ENCODE measurements at places on chromosomes 3 and 15.

GRCh38 chr3:81741216-81741615 lies 20.2 kb downstream of the GBE1 start:
- no peak for DNase-seq

DNA sequence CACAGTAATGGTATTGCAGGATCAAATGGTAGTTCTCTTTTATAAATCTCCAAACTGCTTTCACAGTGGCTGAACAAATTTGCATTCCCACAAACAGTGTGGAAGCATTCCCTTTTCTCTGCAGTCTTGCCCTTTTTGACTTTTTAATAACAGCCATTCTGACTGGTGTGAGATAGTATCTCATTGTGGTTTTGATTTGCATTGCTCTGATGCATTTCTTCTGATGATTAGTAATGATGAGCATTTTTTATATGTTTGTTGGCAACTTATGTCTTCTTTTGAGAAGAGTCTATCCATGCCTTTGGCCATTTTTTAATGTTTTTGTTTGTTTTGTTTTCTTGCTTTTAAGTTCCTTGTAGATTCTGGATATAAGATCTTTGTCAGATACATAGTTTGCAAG lies 316.1 kb upstream of the TMCO5A start:
- no peak for DNase-seq

GRCh38 chr3:117149584-117149983 lies 440.0 kb downstream of the TUSC7 start:
- no peak for DNase-seq

DNA sequence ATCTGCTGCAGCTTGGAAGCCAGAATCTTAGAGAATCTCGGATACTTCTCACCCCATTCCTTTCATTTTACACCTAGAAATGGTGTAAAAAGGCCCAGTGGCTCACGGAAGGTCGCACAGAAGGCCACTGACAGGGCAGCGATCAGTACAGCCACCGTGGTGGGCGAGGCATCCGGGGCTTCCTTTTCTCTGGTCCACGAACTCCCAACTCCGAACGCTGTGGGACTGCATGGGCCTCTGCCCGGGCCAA lies 36.3 kb upstream of the POLG start:
- DNase-seq: no peak

- DNase-seq: peak; percentile 62
Observed at GRCh38 chr3:42991341-42992315, 12.5 kb downstream of the GASK1A start.

GRCh38 chr3:120634539-120634938 lies 38.4 kb downstream of the NDUFB4 start:
- DNase-seq: no peak

- DNase-seq: no peak
Observed at GRCh38 chr15:45581919-45582318, 5.3 kb upstream of the BLOC1S6 start.

- no peak for DNase-seq
Observed at GRCh38 chr15:40869686-40870085, 4.3 kb downstream of the RHOV start.

- DNase-seq: peak; percentile 64
Observed at GRCh38 chr15:43370975-43371974, at the start of the genes TUBGCP4 and ZSCAN29. TUBGCP4 (plus strand) TSS chr15:43371101; CDS start chr15:43371355, 254 bp downstream. ZSCAN29 (minus strand) TSS chr15:43371043; CDS start chr15:43369913, 1,130 bp downstream.

DNA sequence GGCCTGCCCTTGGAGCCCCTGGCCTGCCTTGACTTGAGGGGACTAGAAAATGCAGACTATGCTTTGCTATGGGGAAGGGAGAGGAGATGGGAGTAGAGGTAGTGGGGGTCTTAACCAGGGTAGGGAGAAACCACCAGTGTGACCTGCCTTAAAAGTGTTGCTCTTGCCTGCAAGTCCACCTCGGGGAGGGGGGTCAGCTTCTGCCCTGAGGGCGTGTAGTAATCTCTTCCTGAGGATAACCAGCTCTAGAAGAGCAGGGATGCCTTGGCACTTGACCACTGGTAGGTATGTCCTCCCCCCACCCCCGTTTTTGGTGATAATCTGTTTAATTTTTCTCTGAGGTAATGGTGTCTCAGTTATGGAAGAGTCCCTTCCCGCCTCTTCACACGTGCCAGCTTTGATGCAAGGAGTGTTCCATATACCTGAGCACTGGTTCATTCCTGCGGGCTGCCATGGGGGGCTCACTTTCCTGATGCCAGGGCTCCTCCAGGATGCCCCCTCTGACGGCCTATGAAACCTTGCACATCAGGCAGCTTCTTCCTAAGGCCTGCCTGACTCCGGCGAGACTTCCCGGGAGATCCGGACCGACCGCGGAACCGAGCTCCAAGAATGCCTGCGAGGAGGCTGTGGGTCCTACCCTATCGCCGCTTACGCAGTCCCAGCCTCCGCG lies 780 bp upstream of the P4HTM start:
- DNase-seq: no peak

GRCh38 chr15:92812271-92812670 lies 87.9 kb upstream of the CHD2 start:
- no peak for DNase-seq

DNA sequence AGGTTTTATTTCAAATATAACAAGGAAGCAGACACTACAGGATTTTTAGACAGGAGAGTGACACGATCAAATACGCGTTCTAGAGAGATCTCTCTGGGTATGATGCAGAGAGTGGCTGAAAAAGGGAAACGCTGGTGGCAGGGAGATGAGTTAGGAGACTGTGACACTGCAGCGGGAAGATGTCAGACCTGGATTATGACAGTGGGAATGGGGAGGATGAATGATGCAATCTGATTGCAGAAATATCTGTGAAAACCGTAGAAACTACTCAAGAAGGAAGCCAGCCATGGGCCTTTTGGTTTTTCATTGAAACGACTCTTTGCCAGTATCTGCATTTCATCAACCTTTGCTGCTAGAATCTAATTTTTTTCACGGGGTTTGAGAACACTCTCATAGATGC lies 157.9 kb downstream of the FAM43A start:
- DNase-seq: no peak

DNA sequence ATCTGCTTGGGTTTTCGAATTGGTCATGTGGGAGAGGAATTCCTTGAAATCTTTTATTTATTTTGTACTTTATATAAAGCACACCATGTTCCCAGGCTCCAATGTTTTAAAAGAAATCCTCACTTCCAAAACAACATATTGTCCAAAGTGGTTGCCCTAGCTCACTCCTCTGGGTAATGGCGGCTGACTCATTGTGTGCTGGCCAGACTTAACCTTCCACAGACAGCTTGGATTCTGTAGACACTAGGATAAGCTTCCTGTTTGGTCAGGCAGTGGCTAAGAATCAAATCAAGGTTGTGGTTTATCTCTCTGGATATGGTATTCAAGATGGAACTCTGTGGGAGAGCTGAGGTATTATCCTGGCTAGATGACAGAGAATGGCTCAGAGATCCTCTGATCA lies 55.8 kb upstream of the FAM98B start:
- DNase-seq: no peak

- DNase-seq: no peak
Observed at GRCh38 chr3:45078910-45079522, 52.9 kb downstream of the CLEC3B start.

GRCh38 chr15:85394554-85395333 lies 14.3 kb downstream of the AKAP13 start:
- DNase-seq: no peak

DNA sequence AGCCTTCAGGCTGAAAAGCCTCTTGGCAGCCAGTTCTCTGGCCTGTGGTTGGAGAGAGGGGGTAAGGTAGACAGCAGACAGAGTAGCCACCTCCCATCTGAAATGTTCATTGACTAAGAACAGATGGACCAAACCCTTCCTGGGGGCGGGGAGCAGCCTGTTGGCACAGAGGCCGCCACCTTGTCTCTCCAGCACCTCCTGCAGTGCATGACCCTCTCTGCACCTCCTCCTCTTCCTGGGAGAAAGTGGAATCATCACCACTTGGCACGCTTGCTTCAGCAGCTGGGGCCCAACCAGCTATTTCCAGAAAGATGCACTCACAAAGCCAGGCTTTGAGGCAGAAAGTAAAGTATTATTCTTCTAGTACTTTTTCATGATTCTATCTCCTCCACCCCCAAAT lies 313.4 kb upstream of the CHRM5 start:
- no peak for DNase-seq

DNA sequence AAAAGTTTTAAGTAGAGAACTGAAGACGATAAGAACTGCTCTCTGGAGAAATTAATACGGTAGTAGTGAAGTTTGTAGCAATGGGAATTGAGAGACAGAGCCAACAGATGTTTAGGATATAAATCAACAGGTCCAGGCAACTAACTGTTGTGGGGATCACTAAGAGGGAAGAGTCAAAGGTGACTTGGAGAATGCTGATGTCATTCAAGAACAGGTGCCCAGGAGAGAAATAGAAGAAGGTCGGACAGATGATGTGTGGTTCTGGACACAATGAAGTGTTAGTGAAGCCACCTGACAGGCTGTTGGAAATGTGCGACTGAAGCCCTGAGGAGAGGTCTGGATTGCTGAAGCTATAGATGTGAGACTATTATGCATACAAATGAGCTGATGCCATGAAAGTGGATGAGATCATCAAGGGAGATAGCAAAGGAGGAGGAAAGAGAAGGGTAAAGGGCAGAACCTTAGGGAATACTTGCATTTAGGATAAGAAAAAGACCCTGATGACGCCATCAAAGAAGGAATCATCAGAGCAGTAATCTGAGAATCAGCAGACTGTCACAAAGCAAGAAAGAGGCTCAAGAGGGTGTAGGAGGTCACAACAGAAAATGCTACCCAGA lies 183.7 kb downstream of the FRMD5 start:
- DNase-seq: no peak

GRCh38 chr3:36926292-36926897 lies 18.5 kb downstream of the TRANK1 start:
- DNase-seq: no peak

GRCh38 chr3:11001020-11001657 lies 8.6 kb downstream of the SLC6A1 start:
- DNase-seq: peak; percentile 71

DNA sequence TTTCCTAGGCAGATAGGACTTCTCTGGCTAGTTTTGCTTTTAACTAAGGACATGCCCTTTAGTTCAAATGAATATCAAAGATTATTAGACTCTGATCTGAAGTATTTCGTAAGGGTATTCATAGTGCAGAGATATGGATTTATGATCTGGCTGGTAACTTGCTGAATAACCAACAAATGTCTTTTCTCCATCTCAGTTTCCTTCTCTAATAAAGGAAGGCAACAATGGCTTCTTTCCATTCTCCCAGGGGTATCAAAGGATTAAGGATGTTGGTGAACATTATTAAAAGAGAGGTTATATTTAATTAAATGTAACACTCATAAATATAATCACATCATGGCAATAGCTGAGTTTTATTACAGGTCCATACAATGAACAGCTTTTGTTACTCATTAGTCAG lies 79.2 kb upstream of the STXBP5L start:
- DNase-seq: no peak

DNA sequence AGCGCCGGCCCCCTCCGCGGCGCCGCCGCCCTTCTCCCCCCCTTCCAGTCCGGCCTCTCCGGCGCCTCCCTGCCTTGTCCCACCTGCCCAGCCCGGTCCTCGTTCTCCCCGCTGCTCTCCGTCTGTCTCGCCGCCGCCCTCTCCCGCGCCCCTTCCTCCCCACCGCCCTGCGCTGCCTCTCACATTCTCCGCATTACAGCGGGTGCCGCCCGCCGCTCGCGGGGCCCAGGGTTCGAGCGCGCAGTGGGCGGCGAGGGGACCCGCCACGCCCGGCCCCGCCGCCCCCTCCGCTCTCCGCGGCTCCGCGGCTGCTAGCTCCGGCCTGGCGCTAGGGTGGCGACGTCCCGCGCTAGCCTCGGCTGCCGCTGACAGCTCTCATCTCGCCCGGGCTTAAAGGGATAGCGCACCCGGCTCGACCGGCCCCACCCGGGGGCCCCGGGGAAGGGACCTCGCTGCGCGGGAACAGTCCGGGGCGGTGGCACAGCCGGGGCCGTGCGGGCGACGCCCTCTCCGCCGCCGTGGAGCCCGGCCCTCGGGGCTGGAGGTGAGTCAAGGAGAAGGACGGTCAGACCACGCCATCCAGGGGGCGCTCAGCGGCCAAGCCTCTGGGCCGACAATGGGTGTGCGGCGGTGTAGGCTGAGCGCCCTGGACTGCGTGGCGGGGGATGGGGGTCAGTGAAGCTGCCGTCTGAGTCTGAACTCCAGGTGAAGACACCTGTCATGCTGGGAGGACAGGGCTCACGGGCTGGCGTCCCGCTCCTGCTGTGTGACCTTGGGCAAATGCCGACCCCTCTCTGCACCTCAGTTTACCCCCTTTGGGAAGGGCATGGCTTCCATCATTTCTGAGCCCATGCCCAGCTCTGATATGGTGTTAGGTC lies 187.4 kb upstream of the LINGO1 start:
- DNase-seq: peak; percentile 60

GRCh38 chr3:45273681-45274515 lies 47.8 kb upstream of the TMEM158 start:
- no peak for DNase-seq

DNA sequence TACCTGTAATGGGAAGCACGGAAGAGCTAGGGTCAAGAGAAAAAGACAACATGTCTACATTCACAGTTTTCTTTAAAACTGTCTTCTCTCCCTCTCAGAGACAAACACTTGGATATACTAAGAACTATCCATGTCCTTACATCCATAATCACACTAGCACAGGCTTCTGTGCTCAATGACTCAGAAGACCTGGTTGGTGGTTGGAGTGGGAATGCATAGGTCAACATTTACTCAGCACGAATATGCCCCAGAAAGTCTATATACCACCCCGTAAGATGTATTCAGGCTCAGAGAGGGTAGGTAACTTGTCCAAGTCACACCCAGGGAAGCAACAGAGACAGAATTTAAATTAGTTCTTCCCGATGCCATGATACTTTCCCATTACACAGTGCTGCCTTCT lies 891.1 kb downstream of the TUSC7 start:
- DNase-seq: no peak

- no peak for DNase-seq
Observed at GRCh38 chr3:140699516-140700231, 21.8 kb downstream of the TRIM42 start.

GRCh38 chr3:57646723-57647122 lies 46.2 kb downstream of the DENND6A start:
- no peak for DNase-seq

DNA sequence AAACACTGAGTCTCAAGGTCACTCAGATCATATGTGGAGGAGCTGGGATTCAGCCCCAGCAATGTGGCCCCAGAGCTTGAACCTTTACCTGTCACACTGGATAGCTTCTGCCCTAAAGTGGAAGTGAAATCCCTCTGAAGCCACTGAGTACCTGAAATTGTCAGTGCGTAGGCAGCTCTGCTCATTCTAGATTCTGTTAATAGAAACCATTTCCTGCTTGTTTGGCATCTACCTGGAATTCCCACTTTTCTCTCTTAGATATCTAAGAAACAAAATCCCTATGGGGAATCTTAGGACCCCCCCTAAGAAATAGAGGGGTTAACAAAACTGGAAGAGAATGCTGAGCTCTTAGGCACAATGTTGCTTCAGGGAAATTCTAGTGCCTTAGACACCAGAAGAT lies 29.8 kb downstream of the FBXL22 start:
- no peak for DNase-seq

DNA sequence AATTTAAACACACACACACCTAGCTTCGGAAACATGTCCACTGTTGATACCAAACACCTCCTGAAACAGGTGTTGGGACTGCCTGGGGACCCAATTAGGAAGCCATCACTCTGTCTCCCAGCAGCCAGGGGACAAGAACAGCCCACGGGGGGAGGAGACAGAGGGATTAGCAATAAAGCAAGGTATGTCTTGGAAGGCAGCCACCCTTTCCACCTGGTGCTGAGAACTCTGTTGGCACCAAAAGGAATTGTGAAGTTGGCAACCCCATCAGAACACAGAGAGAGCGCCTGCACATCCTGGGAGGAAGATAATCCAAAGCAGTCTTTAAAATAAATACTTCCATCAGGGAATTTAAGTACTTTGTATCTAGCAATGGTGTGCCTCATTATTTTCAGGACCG lies 111.0 kb downstream of the ADAMTS17 start:
- no peak for DNase-seq

Data from dorsolateral prefrontal cortex (tissue), 122 donors.